ENCODE measurements at places on chromosomes 2 and 18. TPM values are rescaled to one million over a fixed set of nuclear protein-coding genes. Genes with fewer than 3 reads are reported as not detected.

GRCh38 chr2:172962824-172963223 lies 112.8 kb upstream of the MAP3K20 start:
- H3K4me3 ChIP-seq = no peak overlapping the region
- H3K4me1 ChIP-seq = peaks cover 16% of the 10 kb centered on the region
- H3K27me3 ChIP-seq = no peaks in the 10 kb centered on the region

DNA sequence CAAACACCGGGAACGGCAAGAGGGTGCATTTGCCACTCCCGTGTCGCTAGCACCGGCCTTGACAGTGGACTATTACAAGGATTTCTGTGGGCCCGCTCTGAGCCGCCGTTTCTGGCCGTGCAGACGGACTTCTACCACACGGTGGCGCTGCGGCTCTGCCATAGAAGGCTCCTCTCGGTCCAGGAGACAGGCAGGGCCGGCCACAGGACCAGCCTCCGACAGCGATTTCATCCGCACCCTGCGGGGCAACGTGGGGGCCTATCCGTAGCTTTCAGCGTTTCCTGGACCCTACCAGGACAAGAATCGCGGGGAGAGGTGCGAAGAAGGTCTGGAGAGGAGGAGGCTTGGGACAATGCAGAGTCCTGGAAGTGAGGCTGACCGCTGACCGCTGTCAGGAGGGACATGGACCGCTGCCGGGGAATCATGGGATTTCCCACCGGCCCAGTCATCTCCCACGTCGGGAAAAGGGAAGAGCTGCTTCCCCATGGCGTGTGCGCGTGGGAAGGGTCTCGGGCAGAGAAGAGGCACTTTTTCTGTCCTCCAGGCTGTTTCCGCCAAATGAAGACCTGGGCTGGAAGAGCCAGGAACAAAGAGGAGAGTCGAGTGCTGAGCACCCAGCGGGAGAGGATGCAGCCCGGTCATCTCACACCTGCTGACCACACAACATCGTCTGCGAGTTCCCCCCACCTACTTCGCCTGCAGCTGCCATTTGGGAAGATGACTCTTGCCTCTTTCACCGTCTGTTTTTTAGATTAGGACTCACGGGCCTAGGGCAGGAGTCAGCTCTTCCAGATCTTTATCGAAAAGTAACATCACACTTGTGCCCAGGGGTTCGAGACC lies 35.5 kb upstream of the HAAO start:
- no peak overlapping the region for H3K27ac ChIP-seq
- peak overlapping the region; percentile 65 for H3K4me3 ChIP-seq
- H3K27me3 ChIP-seq = peaks cover 7% of the 10 kb centered on the region
- DNase-seq = peak; percentile 67

- peak; percentile 11 for DNase-seq
- H3K36me3 ChIP-seq = no peaks in the 10 kb centered on the region
- H3K27ac ChIP-seq = no peak within 1 kb of the TSS
- peaks cover 7% of the 10 kb centered on the region for H3K4me1 ChIP-seq
- peak within 1 kb of the TSS; percentile 26 for H3K4me3 ChIP-seq
Observed at GRCh38 chr2:186848873-186849578, at the start of gene ZSWIM2. Gene ZSWIM2 (minus strand): TSS chr2:186849170. CDS start chr2:186849130, 40 bp downstream.

The ZFAND2B gene
- total RNA-seq = 33.5 TPM

The NTSR2 gene
- total RNA-seq = not detected

- no peaks in the 10 kb centered on the region for H3K36me3 ChIP-seq
- H3K4me3 ChIP-seq = no peak overlapping the region
- H3K27ac ChIP-seq = no peak overlapping the region
- no peaks in the 10 kb centered on the region for H3K27me3 ChIP-seq
Observed at GRCh38 chr2:120473522-120474271, 127.8 kb downstream of the INHBB start.

The CASP8 gene
- 44.1 TPM for total RNA-seq

GRCh38 chr2:222912776-222913175 lies 51.9 kb downstream of the ACSL3 start:
- H3K4me1 ChIP-seq = peaks cover 32% of the 10 kb centered on the region
- no peak overlapping the region for H3K4me3 ChIP-seq
- DNase-seq = no peak
- H3K27ac ChIP-seq = no peak overlapping the region
